ENCODE measurements at places on chromosomes 2 and 18.

- DNase-seq: peak; percentile 47
These were observed 96.6 kb downstream of the MBD2 start for GRCh38 chr18:54127759-54128378.

DNA sequence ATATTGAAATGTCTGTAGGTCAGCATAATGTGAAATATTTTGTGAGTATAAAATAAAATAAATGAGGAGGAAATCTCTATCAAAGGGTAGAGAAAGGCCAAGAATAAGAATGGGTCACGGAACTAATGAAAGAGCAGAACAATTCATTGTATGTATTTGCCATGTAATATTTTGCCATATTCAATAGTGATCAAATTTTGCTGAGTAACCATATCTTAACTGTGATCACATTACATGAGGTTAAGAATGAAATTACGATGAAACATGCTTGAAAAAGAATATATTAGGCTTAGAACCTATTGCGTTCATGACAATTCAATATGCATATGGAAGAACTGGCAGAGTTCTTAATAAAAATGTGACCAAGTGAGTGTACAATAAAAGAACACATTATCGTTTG is 437.2 kb upstream of the NRXN1 start:
- no peak for DNase-seq

DNA sequence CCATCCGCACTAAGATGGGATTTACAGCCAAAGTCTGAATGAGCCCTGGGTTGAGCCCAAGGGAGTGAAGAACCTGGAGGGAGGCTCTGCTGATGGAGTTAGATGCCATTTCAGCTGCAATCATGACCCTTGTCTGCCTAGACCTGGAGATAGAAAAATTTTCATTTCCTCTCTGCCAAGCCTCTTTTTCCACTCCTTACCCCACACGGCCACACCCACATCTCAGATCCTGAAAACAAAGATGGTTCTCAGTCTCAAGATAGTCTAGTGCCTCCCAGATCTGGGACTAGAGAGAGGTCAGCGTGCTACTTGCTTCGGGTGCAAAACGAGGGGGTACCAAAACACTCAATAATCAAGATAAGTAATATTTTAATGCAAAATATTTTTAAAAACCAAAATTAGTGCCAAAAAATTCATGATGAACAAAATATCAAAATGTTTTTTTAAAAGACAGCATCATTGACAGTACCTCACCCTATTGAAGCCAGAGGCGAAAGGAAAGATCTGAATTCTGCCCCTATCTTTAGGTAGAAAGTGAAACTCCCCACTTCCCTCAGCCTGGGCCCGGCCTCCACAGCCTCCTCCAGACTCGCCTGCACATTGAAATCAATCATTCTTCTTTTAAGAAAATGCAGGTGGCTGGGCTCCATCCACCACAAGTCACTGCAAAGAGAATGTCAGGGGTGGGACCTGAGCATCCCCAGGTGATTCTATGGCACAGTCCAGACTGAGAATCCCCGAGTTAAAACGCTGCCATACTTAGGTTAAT is 57.8 kb upstream of the GPR45 start:
- no peak for DNase-seq

GRCh38 chr2:68366083-68366560 is 1.0 kb downstream of the PLEK start:
- no peak for DNase-seq

DNA sequence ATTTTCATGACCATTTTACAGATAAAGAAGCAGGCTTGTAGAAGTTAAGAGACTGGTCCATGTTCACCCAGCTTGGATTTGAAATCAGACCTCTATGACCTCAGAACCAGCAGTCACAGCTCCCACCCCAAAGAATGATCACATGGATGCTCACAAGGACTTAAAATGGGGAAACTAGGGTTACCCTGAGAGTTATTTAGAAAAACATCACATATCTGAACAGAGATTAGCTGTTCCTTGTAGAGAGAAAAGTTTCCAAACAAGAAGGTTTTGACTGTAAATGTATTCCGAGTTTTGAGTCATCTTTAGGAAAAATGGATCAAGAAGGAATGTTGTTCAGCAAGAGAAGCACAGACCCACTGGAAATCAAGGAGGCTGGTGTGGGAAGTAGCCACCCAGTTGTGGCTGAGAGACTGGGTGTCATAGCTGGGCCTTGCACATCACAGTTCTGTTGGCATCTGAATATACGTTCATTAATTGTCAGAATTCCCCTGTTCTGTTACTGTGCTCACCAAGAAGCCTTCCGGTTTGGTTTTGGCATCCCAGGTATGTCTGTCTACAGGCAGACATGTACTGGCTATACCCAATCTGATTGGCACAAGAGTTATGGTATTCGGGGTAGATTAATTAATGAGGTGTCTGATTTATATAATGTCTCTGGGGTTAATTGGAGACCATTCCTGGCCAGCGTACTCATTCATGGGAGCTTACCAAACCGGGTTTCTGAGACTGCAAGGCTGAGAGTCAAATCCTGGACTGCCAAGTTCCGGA is 371.8 kb upstream of the SLC14A2 start:
- DNase-seq: no peak

DNA sequence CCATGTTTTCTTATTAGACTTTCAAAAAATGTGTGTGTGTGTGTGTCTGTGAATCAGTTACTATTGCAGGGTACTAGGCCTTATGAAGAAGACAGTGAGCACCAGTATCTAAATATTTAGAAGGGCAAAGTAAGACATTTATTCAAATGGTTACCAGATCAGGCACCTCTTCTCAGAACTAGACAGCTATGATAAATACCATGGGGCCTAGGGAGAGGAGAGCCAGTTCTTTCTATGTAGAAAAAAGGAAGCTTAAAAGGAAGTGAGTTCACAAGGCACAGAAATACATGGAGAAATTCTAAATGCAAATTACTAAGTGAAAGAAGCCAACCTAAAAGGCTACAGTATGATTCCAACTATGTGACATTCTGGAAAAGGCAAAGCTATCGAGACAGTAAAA is 261.3 kb downstream of the SOX11 start:
- DNase-seq: no peak

DNA sequence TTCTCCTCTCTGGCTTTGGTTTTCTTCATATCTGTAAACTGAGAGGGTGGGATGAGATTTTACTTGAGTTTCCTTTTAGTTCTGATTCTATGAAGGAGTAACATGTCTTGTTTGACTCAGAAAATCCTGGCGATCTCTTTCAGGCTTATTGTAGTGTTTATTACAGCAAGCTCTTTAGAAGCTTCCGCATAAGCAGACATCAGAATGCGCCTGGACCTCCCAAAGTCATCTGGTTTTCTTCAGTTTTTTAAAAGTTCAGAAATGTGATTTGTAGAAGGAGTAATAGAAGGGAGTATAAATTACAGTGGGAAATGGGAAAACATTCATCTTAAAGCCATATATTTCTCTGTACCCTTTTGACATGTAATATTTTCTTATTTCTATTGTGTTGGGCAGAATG is 68.4 kb downstream of the EML6 start:
- DNase-seq: no peak
